ENCODE measurements at places on chromosomes 2 and 18.

DNA sequence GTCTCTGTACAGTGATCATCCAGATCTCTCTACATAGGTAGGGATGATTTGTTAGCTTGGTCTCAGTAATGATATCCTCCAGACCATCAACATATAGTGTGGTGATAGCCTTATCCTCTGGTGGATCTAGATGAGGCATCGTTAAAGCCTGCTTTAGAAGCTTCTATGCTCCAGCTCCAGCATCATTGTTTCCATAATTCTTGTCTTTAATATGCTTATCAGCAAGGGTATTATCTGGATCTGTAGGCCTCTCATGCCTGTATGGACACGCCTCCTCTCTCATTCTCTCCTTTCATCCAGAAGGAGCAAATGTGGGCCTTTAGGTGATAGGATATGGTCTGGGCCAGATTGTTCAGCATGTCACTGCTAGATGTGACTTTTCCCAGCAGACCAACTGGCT, 234.5 kb upstream of the CHST9 start:
- DNase-seq, result no peak

GRCh38 chr18:53101536-53102105, 761.6 kb downstream of the DCC start:
- DNase-seq, result no peak

GRCh38 chr2:198165289-198165688, 360.9 kb downstream of the PLCL1 start:
- no peak for DNase-seq

- no peak for DNase-seq
These were observed 272.0 kb downstream of the CYRIA start for GRCh38 chr2:16393500-16394071.

- DNase-seq, result no peak
These were observed 60.9 kb downstream of the ICOS start for GRCh38 chr2:203997481-203997880.

DNA sequence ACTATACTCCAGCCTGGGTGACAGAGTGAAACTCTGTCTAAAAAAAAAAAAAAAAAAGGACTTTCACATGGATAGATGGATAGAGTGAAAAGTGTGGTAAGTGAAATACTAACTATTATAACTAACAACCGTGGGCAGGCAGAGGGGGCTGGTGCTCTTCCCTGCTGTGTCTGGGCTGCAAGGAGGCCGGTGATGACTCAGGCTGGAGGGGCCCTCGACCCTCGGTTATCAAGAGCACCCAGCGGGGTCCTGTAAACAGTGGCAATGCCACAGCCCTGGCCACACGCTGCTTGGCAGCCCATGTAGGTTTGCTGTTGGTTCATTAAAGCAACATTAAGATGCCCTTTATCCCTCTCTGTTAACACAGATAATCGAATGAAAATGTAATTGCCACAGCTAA, 184.8 kb upstream of the RAB12 start:
- DNase-seq, result no peak

DNA sequence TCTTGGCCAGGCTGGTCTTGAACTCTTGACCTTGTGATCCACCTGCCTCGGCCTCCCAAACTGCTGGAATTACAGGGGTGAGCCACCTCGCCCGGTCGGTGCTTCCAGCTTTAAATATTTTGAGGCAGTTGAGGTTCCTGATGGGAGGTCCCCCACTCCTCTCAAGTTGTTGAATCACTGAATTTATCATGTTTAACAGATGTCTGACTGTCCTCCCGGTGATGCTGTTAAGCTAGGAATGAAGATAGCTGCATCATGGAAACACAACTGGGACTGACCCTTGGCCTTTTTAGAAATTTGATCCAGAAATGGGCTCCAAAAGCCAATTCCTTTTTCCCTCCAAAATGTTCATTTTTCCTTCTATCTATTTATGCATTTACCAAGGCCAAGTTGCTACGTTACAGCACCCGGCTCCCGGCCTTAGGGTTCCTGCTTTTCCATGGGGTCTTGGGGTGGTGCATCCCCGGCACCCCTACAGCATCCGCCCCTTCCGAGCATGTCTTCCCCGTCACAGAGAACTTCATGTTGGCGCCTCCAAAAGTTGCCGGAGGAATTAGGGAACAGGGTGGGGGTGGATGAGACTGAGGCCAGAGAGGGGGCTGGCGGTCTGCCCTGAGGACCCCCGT, 43.9 kb downstream of the PAX8 start:
- DNase-seq, result no peak
